ENCODE measurements at places on chromosomes 7 and 10.
A peak's percentile ranks its signal among the peaks of the same experiment; 100 is the strongest.

DNA sequence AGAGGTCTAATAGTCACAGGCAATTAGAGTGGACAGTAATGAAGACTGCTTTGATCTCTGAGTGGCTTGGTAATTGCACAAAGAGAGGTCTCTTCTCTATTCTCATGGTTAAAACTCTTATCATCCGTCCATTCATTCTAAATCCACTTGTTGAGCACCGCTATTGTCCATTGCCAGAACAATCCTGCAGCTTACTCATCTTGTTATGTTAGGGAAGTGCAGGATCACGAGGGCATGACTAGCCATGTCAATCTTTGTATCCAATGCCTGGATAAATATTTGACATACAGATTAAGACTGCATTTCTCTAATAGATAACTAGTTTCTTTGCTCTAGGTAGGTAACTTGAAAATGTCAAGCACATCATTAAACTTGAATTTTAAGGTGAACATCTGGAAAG lies 14.9 kb downstream of the SFTPD start:
- DNase-seq, result no peak

- DNase-seq, result no peak
Observed at GRCh38 chr7:43671521-43671920, 57.8 kb downstream of the COA1 start.

- DNase-seq, result no peak
Observed at GRCh38 chr7:112042631-112043030, 163.6 kb downstream of the DOCK4 start.

DNA sequence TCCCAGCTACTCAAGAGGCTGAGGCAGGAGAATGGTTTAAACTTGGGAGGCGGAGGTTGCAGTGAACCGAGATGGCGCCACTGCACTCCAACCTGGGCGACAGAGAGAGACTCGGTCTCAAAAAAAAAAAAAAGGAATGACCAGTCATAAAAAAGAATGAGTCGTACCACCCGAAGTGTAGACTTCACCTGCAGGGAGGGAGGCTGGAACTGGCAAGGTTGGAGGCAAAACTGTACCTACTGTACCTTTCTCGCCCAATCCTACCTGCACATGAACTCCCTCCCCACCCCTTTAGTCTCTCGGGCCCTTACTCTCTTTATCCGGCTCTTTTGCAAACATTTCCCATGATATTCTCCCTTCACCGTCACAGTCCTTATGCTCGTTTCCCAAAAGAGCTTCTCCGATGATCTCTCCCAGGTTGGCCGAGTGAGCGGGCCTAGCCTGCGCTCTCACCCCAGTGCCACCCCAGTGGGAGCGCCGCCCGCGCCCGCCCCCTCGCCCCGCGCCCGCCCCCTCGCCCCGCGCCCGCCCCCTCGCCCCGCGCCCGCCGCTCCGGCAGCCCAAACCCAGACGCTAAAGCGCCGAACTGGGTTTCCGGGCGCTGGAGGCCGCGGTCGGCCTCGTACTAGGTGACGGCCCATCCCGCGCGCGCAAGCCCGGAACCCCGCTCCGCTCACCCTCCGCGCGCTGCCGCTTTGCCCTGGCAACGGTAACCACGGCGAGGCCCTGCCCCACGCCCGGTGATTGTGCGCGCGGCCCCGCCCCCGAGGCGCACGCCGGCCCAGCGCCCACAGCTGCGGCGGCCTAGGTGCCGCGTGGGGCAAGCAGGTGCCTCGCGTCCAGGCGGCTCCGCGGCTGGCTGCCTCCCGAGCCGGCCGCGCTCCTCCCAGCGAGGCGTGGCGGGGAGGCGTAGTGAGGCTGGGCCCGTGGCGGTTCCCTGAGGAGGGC lies at the start of gene SMKR1:
TSS of gene SMKR1 (plus strand) at position 772 of the 948 bp plus-strand sequence. CDS start 294 bp downstream, outside the sequence.
- DNase-seq, result no peak

GRCh38 chr7:44995555-44996493 lies 4.2 kb upstream of the CCM2 start:
- DNase-seq, result no peak

GRCh38 chr10:83272666-83273434 lies 866.5 kb upstream of the GHITM start:
- no peak for DNase-seq

GRCh38 chr10:101858723-101859500 lies 15.3 kb upstream of the KCNIP2 start:
- no peak for DNase-seq

DNA sequence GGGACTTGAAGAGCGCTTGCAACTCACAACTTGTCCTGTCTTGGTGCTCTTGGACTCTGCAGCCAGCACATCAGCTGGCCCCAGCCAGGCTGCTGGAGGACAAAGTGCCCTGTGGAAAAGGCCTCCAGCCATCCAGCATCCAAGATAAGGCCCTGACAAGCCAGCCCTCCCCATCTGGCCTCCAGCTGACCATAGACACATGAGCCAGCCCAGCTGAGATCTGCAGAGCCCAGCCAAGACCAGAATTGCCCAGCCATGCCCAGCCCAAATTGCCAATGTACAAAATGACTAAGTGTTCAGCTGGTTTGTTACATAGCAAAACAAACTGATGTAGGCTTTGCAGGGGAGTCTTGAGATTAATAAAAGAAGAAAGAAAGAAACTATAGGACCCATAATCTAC lies 36.0 kb upstream of the FRMD4A start:
- DNase-seq, result no peak

GRCh38 chr10:79943871-79944270 lies 5.0 kb downstream of the SFTPD start:
- DNase-seq, result no peak

DNA sequence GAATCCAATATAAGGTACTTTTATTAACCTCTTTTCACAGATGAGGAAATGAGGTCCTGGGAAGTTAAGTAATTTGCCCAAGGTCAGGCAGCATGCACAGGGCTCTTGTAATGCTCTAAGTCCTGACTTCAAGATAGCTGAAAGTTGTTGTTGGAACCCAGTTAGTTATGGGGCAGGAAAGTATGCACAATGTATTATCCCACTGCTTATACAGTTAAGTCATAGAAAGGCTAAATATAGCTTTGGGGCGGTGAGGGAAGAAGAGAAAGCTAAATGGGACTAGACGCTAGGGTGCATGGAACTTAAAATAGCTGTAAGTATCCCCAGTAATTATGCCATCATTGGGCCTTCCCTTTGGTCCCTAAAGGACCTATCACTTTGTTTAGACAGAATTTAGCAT lies 9.2 kb downstream of the GLCCI1 start:
- DNase-seq, result no peak

DNA sequence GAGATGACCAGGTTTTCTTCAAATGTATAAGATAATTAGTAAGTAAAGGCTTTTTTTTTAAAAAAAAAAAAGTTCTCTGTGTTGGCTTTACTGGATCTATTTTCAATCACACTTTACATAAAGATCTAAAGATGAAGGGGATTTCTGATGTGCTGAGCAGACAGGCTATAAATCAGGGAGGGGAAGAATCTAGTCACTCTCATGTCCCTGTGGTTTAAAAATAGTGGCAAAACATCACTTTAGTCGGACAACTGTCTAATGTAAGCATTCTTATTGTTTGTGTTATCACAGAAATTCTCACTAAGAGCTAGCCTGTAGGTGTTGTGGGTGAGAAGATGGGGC lies 132.7 kb downstream of the ICA1 start:
- no peak for DNase-seq

GRCh38 chr10:123062726-123063125 lies 53.9 kb downstream of the ACADSB start:
- no peak for DNase-seq

GRCh38 chr7:139422126-139422525 lies 61.3 kb downstream of the KLRG2 start:
- no peak for DNase-seq

DNA sequence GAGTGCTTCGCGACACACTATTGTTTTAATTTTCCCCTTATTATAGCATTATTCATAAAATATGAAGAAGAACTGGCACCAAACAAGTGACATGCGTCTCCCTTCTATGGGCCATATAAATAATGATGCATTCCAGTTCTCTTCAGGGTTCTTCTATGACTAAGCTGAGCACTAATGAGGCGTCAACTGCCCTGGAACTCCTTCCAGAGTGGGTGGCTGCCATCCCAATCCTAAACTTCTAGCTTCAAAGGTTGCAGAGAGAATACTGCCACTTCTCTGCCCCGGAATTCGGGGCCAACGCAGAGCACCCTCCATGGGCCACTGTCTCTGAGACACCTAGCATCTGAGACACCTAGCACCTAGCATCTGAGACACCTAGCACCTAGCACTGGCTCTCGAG lies 37.7 kb upstream of the FOXI2 start:
- no peak for DNase-seq

DNA sequence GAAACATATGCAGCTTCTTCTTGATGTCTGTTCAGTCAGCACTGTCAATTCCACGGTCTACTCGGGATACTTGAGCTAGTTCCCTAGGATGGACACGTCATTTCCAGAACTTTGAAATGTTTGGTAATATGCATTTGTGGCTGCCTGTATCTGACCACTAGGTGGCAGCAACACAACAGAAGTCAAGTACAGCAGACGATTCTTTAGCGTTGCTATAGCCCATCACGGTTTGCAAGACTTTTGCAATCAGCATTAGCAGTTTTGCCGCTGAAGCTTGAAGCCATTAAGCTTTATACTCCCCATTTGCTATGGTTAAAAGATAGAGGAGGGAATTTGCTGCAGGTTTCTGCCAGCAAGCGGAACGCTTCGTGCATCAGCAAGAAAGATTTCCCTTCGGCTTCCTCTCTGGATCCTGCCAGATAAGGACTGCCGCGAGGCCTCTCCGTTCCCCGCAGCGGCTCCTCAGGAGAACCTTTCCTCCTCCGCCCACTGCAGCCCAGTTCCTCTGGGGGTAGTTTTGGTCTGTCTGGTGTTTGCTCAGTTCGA lies 63.5 kb downstream of the ABCC2 start:
- DNase-seq, result peak; percentile 78

DNA sequence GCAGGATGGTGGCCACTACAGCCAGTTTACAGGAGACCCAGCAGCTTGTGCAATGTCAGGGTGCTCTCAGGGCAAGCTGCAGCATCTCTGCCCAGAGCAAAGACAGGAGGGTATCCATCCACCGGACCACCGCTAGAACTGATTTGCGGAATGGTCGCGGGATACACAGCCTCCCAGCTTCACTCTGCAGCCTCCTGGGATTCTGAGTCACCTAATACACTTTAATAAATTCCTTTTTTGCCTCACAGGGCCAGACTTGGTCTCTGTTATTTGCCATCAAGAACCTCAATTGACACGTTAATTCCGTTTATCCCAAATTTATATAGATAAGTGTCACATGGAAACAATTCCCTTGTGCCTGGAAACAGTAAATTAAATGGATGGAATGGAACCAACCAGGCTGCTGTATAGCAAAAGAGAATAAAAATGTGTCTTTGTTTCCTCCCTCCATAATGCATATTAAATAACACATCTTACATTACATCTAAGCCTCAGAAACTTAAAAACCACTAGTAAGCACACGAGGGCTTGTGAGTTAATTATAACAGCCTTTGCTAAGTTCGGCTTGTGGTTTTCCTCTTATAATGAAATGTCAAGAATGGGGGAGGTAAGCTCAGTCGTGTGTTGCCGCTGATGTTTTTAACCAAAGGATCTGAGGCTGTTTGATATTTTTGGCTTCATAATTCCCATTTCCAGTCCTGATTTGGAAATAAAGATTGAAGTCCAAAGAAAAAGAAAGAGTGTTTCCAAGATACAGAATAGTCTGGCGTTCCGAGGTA lies 52.1 kb downstream of the ADRB1 start:
- DNase-seq, result no peak

GRCh38 chr7:26052706-26053105 lies 99.3 kb upstream of the NFE2L3 start:
- no peak for DNase-seq

DNA sequence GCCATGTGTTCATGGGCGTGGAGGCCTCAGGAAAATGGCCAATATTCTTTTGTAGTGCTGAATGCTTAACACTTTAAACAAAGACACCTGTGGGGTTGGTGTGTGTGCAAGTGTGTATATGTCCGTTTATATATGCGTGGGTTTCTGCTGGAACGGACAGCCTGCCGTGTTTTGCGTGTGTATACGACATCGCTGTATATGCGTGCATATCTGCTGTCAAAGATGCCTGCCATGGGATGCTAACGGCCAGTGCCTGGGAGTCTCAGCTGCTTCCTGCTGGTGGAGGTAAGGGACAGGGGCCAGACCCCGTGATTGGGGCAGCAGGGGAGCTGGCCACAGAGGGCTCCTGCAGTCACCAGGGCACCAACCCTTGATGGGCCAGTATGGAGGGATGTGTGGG lies 216.3 kb upstream of the SHH start:
- no peak for DNase-seq

DNA sequence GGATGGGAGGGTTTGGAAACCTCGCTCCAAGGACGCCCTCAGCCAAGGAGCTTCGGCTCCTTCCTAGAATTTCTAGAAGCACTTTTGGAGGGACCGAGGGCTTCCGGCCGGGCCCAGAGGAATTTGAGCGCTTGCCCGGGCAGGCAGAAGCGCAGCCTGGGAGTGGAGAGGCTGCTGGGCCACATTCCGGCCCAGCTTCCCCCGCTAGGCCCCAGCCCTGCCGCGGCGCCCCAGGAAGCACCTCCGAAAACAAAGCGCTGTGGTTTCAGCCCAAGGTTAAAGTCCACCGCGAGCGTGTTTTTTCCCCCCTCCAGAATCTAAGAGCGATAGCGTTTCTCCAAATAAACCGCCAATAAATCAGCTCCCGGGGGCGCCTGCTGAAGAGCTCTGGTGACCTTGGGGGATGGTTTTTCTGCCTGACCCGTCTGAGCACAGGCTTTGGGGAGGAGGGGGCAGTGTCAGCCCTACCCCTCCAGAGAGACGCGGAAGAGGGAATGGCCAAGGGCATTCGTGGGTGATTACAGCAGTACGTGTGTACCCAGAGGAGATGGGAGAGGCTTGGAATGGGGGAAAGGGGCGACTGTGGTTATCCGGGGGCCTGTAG lies 5.7 kb upstream of the TNRC18 start:
- DNase-seq, result no peak

- no peak for DNase-seq
Observed at GRCh38 chr7:142636751-142637150, 112.5 kb upstream of the PRSS1 start.

DNA sequence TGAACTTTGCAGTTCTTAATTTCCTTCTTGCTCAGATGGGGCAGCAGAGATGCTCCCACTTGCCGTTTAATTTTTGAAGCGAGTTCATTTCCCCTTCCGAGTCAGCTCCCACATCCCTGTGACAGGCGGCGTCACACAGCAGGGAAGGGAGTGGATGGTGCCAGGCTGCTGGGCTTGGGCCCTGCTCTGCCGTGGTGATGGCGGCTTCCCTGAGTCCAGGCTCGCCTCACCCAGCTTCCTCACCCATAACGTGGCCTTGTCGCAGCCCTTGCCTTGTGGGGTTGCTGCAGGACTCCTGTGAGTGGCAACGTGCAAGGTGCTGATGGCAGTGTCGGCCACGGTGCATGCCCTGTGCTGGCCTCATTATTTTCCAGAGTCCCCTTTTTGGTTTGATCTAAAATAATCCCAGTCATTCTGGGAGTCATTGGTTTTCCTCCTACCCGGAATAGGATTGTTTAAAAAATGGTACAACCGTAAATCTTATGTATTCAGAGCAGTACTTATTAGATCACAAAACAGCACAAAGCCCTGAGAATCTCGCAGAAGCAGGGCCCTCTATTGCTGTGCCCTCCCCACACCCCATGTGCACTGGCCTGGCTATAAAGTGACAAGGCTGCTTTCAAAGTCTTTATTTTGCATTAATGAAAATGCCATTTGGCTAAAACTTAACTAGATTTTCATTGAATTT lies 260.1 kb downstream of the WDR37 start:
- DNase-seq, result no peak
